Mucosa of gallbladder (tissue), 1 donor: ENCODE measurements at places on chromosomes 6 and 20.
A peak's percentile ranks its signal among the peaks of the same experiment; 100 is the strongest.

GRCh38 chr6:47478233-47479139 is 897 bp downstream of the CD2AP start:
- DNase-seq = no peak

DNA sequence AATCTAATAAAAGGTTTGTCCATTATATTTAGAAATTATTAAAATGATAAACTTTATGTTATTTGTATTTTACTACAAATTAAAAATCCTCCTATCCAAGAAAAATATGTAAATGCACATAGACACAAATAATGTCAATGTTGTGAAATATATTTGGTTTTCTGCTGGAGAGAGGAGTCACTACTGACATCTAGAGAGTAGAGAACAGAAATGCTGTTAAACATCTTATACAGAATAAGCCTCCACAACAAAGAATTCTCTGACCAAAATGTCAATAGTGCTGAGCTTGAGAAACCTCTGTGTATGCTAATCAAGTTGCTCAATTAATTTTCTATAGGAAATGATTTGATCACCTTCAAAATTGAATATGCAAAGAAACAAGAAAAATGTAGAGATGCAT is 12.4 kb downstream of the HTR1B start:
- no peak for DNase-seq

- peak; percentile 51 for DNase-seq
Measured at GRCh38 chr6:12957321-12958051, 240.9 kb downstream of the PHACTR1 start.

DNA sequence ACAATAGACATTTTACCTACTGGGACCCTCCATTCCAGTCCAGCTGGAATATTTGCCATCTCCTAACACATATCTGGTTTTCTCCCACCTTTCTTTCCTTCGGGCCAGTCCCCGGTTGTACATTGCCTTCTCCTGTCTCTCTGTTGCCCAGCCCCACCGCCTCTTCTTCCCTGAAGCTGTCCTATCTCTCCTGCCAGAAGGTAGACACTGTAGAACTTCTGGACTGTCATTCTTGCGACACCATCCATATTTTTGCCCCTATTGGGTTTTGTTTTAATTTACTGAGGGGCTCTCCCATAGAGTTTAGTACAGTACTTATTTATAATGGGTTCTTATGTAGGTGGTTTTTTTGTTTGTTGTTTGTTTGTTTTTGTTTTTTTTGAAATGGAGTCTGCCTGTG is 4.9 kb downstream of the PTK7 start:
- DNase-seq = no peak

- no peak for DNase-seq
Measured at GRCh38 chr20:55586610-55587009, 418.7 kb downstream of the CBLN4 start.

- DNase-seq = no peak
Measured at GRCh38 chr6:111418971-111419693, 63.9 kb downstream of the REV3L start.

GRCh38 chr6:64170316-64170715 is 534.7 kb downstream of the PHF3 start:
- DNase-seq = no peak

DNA sequence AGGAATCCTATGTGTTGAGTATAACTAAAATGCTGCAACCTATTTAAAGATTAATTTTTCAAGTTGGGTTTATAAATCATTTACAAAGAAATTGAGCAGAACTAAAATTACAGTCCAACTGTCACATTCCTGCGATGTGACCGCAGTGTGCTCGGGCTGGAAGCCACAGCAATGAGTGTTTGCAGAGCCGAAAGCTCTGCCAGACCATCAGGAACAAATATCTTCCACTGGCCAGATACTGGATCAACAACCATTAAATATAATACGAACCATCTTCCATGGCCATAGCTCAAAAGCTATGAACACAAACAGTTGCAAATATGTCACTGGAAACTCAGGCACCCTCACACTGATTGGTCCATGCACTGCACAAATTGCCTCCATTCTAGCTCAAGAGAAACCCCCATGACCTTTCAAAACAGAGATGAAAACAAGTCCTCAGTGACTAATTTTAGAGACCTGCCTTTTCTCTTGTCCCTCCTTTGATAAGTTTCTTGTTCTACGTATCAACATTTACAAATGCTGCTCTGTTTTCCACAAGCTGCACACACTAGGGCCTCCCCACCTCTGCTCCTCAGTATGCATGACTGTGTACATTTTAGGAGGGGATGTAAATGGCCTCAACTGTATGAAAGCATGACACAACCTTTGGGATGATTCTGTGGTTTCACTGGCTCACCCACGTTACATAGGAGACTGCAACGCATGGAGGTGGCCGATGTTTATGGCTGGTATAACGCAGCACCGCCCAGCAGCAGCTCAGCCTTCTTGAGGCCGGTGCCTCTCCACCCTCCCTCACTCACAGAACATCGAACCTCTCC is 171.7 kb downstream of the WDR27 start:
- peak; percentile 77 for DNase-seq

GRCh38 chr6:18155864-18156421 is 721 bp downstream of the KDM1B start:
- DNase-seq = peak; percentile 67

DNA sequence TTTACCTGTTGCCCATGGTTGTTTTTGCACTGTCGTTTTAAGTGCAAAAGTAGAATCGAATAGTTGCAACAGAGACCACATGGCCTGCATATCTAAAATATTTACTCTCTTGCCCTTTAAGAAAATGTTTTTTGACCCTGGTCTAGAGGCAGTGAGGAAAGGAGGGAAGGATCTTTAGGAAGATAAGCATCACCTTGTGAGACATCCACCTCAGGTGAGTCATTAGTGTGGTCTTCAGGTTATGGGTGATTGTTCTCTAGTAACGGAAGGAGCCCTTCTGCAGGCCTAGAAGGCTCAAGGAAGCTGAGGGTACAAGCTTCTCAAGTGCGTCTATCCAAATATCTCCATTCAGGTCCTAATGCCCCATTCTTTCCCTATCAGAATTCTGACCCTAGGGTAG is 6.6 kb upstream of the RAB44 start:
- DNase-seq = no peak

GRCh38 chr6:146548898-146549374 is 5.3 kb downstream of the RAB32 start:
- DNase-seq = no peak

- no peak for DNase-seq
Measured at GRCh38 chr6:140879946-140880345, 1252.8 kb upstream of the GJE1 start.

GRCh38 chr6:117677553-117678141 is 2.4 kb downstream of the NUS1 start:
- DNase-seq = no peak

DNA sequence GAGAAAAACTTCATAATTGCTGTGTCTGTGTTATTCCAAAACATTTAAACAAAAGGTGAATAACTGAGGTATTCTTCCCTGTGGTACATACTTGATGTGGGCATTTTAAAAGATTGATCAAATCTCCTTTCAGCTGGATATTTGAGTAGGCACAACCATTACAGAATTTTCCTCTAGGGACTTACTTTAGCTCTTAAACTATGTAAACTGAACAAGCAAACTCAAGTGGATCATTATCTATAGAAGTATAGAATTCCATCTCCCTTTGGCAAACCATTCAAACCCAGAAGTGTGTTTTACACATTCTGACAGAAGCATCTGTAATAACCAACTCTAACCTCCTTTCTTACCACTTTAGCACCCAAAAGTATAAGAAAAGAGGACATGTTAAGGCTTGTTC is 241.4 kb downstream of the ESR1 start:
- no peak for DNase-seq

- DNase-seq = no peak
Measured at GRCh38 chr6:4922488-4923037, 81.3 kb downstream of the RPP40 start.

GRCh38 chr6:43761666-43762409 is 8.2 kb upstream of the VEGFA start:
- no peak for DNase-seq

DNA sequence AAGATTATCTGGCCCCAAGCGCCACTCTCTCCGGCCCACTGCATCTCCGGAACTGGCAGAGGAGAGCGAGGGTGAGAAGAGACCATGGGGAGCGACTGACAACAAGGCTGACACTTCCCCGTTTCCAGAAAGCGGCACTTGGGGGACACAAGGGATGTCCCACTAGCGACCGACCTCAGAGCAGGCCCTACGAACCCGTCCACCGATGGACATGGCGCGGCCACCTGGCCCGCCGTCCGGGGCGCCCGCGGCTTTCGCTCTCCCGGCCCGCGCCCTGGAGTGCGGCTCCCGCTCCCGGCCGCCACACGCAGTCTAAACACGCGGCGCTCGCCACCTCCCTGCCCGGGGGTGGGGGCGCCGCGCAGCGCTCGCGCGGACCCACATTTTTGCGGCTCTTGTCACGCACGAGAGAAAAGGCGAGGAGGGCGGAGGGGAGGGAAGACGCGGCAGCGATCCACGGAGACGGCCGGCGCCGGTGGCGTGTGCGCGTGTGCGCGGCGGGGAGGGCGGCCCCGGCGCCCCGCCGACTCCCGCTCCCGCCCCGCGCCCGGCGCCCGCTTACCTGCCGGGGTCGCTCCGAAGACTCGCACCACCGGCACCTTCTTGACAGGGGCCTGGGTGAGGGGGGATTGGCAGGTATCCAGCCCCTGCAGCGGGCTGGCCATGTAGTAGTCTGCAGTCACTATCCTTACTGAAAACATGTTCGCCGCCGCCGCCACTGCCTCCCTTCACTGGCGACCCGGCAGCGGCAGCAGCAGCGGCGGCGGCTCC is 645 bp downstream of the REV3L start:
- peak; percentile 29 for DNase-seq

DNA sequence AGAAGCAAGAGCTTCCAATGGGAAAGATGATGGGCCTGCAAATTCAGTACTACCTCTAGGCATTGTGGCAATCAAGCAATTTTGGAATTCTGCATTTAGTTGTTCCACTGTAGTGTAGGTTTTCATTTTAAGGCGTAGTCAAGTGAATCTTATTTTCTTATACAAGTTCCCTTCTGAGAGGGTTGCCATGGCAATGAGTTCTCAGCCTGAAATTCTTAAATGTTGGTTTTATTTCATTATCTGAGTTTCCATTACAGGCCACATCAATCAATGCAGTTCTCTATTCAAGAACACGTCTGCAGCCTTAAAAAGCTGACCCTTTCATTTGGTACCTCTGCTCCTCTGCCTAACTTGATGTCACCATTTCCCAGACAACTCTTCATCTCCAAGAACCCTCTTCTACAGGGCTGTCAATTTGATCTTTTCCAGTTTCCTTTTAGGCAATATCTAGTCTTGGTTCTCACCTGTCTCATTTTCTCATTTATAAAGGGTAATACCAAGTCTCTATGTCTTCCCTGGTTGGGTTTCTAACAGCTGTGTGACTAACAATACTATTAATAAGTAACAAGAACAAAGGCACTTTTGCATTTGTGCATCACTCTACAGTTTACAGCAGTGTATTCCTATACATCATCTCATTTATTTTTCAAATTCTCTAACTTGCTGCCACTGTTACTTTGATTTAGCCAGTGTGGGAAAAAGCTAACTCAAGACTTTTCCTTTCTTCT is 898.2 kb upstream of the FLRT3 start:
- no peak for DNase-seq

DNA sequence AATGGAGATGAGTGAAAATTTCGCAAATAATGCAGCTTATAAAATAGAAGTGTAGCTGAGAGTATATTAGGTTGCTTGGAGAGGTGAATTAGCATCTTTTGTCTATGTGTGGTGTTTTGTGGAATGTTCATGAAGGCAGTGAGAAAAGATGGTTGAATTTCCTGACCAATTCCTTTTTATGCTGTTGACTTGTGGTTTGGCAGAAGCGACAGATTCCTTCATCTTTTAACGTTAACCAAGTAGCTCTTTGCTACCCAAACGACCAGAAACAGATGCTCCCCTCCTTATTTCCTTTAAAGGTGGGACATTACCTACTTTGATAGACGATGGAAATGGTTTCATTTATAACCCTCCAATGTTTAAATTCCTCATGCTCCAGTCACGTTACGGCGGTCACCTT is 390.5 kb downstream of the QKI start:
- no peak for DNase-seq

- peak; percentile 35 for DNase-seq
Measured at GRCh38 chr6:21593927-21594415, 420 bp downstream of the SOX4 start.

- DNase-seq = peak; percentile 16
Measured at GRCh38 chr20:57749131-57749690, 39.4 kb upstream of the PMEPA1 start.

DNA sequence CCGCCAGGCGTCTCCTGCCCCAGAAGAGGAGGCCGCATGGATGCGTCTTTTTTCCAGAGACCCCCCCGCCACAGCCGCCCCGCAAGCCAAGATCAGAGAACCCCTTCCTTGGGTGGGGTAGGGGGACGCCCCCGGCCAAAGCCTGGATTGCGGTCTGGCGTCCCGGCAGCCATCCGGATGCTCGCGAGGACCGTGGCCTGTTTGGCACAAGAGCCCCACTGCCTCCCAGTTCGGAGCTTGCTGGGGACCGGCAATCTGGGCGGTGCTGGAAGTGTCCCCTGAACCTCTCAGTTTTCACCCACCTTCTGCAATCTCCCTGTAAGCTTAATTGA is 924 bp downstream of the FAM162B start:
- no peak for DNase-seq
